ENCODE measurements at places on chromosomes 2 and 18.

DNA sequence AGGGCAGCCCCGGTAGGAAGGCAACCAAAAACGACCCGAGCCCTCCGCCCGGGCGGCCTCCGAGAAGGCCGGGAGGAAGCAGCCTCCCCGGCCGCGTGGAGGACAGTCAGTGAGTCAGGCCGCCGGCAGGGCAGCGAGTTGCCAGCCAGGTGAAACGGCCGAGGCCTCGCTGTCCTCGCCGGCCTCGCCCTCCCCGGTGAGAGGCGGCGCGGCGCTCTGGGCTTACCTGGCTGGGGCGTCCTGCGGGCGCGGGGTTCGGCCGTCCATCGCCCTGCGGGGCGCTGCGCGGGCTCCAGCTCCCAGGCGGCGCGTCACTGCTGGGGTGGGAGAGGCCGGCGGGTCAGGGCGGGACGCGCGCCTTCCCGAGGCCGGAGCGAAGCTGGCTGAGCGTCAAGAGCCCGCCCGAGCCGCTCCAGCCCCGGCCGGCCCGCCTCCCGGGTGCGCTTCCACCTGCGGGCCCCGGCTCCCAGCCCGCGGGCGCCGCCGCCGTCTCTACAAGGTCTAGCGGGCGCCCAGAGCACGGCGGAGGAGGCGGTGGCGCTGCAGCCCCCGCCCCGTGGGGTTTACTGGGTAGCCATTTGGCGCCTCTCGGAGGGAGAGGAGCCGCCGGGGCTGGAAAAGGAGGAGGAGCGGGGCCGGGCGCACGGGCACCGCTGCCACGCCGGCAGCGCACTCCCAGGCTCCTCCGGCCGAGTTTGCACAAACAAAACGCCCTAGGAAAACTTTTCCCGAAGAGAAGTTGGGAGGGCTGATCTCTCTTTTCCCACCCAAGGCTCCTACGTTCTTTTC is 499 bp downstream of the COBLL1 start:
- DNase-seq = peak; percentile 70

DNA sequence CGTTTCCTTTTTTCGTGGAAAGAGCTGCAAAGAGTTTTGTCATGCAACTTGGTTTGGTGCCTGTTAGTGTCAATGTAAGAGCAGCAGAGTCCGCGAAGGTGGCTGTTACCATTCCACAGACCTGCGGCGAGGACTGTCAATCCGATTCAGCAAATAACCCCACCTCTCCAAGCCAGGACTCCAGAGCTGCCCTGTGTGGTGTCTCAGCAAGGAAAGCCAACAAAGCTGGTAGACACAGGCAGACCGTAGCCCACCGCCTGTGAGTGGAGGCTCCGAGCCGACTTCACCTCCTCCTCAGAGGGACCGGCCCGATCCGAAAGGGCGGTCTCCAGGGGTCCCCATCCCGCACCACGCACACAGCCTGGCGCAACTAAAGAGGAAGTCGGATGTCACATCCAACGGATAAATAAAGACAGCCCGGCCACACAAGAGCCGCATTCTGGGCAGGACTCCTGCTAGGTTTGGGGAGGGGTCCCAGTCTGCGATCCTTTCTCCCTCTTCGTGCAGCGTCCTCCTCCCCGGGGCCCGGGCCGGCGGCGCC is 819 bp downstream of the ANKRD44 start:
- no peak for DNase-seq

DNA sequence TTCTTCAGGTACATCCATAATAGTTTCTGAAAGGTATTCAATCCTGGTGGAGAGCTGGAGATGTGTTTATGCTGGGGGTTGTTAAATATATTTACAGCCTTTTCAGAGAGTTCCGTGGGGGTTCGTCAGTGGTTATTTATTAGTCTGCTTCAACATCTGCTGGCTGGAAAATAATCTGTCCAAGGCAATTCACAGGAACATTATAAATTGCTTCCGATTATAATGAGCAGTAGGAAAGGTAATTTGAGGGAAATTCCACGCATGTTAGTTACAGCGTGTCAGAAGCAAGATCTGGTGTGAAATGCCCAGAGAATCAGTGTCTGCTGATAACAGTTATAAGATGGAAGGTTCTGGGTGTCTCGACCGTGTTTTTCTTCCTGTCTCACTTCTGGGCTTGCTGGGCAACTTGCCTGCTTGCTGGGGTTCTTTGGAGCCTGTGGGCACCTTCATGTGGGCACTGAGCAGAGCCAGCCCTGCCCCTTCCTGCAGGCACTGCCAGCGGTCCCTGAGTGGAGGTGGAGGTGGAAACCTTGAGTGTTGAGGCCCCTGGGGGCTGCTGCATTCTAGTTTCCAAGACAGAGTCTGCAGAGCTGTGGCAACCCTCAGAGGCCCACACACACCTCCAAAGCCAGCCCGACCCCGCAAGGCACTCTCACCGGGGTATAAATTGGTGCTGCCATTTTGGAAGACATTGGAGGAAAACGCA is 185.7 kb downstream of the FAM210A start:
- DNase-seq = no peak

- DNase-seq = no peak
These were observed 2.7 kb downstream of the STARD7 start for GRCh38 chr2:96205888-96206287.

DNA sequence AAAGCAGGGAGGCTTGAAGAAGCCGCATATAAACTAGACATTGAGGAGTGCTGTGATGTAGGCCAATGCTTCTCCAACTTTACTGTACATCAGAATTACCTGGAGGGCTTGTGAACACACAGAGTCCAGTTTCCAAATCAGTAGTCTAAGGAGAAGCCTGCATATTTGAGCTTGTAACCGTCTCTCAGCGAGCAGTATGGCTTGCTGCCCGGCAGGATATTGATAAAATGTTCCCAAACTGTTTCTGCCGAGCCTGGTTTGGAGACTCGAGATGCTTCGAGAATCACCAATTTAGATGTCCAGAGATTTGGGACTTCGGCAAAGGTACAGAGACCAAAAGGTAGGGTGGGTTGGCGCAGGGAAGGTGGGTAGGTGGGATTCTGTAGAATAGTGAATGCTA is 11.0 kb upstream of the RAB31 start:
- DNase-seq = no peak

- DNase-seq = no peak
These were observed 259.8 kb downstream of the LOXHD1 start for GRCh38 chr18:46397174-46397573.
